Fibroblast of skin of left quadriceps (primary cell): ENCODE measurements at places on chromosomes 5 and 9.

DNA sequence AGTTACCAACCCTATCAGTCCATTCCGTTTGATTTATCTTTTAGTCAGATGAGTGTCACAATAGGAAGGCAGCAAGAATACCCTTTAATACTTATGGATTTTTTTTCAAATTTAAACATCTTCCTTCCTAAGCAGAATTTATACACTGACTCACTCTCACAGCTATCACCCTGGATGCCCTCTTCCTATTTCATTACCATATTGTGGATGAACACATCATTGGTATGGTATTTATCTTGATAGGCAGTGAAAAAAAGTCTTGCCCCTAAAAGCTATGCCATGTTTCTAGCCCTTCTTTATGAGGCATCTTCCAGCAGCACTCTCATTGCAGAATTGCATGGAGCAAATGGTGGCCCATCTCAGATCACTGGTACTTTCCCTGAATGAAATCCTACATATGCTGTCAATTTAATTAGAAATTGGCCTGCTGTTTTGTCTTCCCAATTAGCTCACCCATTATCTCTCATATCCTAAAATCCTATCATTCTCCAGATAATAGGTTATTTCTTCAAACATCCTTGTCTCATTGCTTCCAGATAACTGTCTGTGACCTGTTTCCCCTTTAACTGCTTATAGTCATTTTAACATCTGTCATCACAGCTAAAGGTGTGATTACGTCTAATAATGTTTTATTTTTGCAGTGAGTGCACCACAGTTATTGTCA is 433.5 kb upstream of the POU5F2 start:
- DNase-seq, result peak; percentile 23

DNA sequence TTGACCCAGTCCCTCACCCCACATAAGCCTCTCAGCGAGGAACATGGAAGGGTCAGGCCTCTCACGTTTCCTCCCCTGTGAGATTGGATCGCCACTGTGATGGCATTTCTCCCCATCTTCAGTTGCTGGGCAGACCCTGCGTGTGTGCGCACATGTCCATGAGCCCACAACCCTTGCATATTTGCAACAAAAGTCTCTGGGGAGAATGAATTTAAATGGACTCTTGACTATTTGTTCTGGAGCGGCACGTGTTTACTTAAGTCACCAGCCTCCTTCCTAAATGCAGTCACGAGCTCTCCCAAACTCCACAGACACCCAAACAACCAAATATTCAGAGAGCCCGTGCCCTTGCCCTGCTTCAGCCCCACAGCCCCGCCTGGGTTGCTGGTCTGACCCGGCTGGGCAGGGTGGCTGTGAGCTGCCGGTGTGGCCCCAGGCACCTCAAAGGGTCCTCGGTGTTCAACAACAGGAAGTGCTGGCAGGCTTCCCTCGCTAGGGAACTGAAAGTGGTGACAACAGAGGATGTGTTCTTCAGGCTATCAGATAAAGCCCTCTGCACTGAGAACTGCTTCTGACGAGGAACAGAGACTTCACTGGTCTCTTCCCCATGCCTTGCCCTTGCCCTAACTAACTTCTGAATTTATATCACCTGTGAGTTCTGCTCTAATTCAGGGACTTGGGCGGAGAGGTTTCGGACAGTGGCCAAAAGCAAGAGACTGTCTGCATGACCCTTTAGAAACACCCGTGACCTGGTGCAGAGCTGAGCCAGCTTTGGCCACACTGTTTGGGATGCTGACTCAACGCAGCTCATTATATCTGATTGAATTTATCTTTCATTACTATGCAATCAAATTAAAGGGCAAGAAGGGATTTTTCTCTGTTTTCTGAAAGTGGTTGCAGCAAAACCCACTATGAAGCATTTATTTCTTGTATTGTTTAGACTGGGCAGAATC is 19.2 kb upstream of the CD180 start:
- DNase-seq, result no peak

DNA sequence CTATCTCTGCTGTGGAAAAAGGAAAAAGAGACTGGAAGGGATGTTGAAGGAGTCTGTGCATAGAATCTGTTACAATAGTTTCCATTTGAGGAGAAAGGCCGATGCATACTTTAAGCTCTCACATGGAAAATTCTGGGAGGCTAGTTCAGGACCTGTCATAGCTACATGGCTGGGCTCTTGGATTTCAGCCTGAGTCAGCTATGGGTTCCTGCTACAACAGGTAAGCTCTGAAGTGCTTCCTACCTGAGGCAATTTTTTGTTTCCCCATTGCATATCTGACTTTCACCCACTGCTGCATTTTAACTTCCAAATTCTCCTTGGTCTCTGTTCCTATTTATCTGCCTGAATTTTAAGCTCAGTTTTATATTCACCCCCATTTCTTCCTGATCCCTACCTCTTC is 310.7 kb downstream of the RAB3C start:
- no peak for DNase-seq

- peak; percentile 56 for DNase-seq
Observed at GRCh38 chr5:34923694-34924461, 5.5 kb upstream of the DNAJC21 start.

DNA sequence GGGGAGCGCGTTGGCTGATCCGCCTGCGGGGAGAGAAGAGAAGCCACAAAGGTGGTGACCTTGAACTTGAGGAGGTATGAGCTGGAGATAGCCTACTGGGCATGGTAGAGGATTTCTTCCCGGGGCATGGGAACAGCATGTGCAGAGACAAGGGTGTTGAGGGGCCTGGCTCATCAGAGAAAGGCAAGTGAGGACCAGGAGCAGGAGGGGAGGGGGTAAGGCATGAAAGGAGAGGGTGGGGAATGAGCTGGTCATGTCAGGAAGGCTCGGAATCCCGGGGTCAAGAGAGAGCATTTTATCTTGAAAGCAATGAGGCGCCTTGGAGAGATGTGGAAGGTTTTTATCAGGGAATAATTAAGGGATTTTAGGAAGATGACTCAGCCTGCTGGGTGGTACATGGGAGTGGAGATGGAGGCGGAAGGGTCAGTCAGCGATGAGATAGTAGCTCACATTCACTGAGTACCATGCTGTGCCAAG is 121.1 kb downstream of the LHX2 start:
- no peak for DNase-seq
